SJSA1 (cell line): ENCODE measurements at places on chromosomes 4 and X.

DNA sequence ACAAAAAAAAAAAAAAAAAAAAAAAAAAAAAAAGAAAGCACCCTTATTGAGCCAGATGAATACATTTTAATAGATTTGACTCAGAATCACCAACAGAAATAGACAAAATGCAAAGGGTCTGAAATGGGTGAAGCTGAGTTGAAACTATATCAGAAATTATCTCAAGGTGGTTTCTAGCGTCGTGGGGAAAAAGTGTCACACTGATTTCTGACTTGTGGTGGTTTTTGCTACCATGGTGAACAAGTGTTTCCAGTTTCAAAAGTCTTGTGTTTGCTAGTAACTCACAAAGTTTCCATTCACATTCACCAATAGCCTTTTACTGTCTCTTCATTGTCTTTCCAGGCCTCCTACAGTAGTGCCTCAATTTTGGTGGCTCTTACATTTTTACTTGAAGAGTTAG, 135.5 kb downstream of the ARHGAP24 start:
- DNase-seq, result no peak

DNA sequence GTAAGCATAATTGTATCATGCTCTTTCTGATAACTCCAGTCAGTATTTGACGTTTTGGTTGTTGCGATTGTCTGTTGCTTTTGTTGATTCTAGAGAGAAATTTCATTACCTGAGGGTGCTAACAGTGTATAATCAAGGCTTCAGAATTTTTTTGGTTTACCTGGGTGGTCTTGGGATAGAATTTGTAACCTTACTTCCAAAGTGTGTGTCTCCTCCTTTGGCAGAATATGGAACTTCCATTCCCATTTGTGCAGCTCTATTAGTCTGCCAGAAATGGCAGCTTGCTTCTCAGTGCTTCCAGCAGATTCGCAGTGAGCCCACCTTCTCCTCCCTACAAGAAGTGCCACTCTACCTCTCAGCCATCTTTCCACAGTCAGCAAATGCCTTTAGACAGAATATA, 5.3 kb downstream of the COPS4 start:
- no peak for DNase-seq

- DNase-seq, result no peak
Measured at GRCh38 chr4:24024157-24024556, 134.3 kb upstream of the PPARGC1A start.

GRCh38 chr4:105075045-105075444, 71.6 kb upstream of the TET2 start:
- DNase-seq, result no peak
